ENCODE measurements at places on chromosomes 3 and 15.

GRCh38 chr15:101784644-101785043 is 18.7 kb upstream of the OR4F6 start:
- no peak for DNase-seq

DNA sequence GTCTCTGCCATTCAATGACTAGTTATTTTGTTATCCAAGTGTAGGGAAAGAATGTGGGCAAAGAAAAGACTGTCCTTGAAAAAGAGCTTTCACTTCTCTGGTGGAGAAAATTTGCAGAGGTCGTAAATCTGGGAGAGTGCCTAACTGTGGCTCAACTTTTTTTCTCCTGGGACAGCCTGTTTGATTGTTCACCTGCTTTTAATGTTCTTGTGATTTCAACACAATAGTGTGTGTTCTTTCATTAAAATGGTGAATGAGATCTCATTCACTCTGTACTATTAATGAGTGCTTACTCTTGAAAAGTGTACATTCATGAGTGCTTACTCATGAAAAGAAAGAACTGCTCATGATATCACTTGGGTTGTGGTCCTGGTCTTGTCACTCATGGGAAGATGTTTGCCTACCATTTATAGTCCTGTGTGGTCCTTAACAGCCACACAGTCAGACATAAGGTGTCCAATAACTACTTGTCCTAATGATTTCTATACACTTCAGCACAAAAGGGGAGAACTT is 567.3 kb downstream of the GRM7 start:
- no peak for DNase-seq

GRCh38 chr15:97806766-97807165 is 153.7 kb upstream of the ARRDC4 start:
- DNase-seq: no peak

- no peak for DNase-seq
Measured at GRCh38 chr3:151794080-151794479, 19.8 kb upstream of the AADAC start.

- no peak for DNase-seq
Measured at GRCh38 chr3:13532631-13533030, 16.3 kb upstream of the FBLN2 start.

GRCh38 chr3:153370680-153371079 is 208.7 kb downstream of the RAP2B start:
- DNase-seq: no peak
